H7 (cell line): ENCODE measurements at places on chromosomes 1 and 21. TPM values are rescaled to one million over a fixed set of nuclear protein-coding genes. Genes with fewer than 3 reads are reported as not detected.

Gene FAM163A
- total RNA-seq: 0.10 and 0.11 TPM in 2 replicates

- DNase-seq: no peak
These were observed 4.3 kb downstream of the TP73 start for GRCh38 chr1:3656450-3657095.

DNA sequence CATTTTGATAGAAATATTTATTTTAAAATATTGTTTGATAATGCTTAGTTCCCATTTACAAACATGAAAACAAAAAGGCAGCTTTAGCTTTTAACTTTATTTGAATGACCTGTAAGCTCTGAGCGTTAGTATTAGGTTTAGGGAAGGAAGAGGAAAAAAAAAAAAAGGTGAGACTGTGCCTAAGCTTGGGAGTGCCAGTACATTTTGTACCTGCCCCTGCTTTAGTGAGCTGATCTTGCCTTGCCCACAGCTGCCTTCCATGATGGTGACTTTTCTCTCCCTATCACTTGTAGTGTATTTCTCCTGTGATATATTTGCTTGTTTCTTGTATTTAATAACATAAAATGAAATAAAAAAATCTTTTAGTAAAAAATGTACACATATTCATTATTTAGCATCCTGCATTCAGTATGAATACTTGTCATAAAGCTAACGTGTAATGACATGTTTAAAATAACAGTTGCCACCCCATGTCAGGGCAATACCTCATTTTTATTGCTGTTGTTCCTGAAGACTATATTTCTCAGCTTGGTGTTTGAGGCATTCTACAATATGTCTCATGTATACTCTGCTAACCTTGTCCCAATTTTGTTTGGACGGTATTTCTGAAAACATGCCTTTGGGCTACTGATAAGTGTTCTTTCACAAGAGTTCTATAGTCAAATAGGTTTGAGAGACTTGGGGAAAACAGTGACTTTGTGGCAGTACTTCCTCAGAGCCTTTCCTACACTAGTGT lies 76.3 kb downstream of the NEK7 start:
- DNase-seq: no peak

Gene UBE2U
- not detected in 2 replicates for total RNA-seq

Gene OR2L8
- not detected in 2 replicates for total RNA-seq

GRCh38 chr1:197920067-197920396 lies 2.9 kb downstream of the LHX9 start:
- peak; percentile 66 for DNase-seq
